Stimulated activated CD8-positive, alpha-beta memory T cell treated with anti-CD3 and anti-CD28 coated beads, Interleukin-15, amount 100 ng/mL, for 4 hours (primary cell): ENCODE measurements at places on chromosomes 4 and X.

DNA sequence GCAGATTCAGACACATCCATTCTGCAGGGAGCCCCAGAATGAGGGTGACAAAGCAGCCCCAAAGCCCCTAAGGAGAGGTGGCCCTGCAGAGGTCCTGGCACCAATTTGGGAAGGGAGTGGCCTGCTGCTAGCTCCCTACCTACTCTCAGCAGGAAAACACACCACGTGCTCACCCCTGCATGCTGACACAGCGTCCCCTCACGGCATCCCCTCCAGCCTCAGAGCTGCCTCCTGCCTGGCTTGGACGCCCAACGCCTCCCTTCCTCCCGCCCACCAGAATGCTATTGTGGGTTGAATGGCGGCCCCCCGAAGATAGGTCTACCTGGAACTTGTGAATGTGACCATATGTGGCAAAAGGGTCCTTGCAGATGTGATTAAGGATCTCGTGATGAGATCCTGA, 28.8 kb downstream of the ZFYVE28 start:
- no peak for DNase-seq

DNA sequence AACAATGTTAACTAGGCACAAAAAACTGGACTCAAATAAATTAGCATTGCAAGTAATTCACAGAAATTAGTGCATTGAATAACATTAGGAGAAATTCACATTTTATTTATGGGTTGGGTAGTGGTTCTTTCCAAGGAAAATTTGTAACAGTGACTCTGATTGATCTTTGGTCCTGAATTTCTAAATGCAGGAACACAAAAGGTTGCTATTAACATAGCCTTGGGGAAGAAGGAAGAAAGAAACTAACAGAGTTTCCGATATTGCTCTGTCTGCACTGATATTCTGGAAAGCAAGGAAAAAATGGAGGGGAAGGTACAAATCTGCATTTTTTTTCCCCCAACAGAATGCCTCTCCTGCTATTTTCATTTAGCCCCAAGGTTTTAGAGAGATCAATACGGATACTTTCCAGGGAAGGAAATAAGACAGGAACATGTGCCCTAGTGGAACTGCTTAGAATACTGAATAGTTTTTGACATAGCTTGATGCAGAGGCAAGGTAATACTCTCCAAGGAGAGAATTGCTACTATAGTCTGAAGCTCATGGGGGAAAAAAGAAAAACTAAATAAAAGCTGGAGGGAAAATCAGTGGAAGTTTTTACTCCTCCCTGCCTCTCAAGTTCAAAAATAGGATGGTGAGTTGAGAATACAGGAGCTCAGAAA, 490.1 kb downstream of the RAPGEF2 start:
- DNase-seq: no peak

- no peak for DNase-seq
These were observed 755.4 kb upstream of the HTR2C start for GRCh38 chrX:113828470-113828869.

- no peak for DNase-seq
These were observed 26.5 kb downstream of the ZNF81 start for GRCh38 chrX:47863187-47863586.

- no peak for DNase-seq
These were observed 708 bp downstream of the INTS12 start for GRCh38 chr4:105707782-105708180.

- DNase-seq: no peak
These were observed 910 bp downstream of the ANK2 start for GRCh38 chr4:113050371-113050755.

DNA sequence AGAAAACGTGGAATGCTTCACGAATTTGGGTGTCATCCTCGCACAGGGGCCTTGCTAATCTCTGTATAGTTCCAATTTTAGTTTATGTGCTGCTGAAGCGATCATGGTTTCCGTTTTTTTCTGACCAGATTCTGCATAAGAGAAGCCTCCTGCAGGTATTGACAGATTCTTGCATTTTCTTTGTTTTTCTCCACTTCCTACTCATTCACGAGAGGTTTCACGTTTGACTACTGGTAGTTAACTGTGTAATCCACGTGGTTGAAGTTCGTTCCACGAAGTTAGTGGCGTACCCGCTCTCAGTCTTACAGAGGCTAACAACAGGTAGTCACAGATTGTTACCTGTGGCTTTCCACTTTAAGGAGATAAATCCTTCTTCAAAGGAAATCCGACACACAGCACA, 12.1 kb upstream of the TRIML2 start:
- no peak for DNase-seq

DNA sequence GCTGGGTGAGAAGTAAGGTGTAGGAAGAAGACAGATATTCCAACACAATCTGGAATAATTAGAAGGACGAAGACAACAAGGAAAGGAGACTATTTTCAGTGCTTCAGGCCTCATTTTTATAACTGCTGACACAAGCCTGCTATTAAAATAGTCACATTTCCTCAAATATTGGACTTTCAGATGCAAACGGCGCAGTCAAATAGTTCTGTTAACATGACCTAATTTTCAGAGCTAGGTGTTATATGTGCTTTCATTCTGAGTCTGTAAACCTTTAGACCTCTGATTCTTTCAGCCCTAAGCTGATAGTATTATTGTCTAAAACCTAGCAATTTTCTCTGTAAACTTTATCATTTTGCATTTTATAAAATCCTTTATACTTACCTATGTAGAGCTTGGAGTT, 261.5 kb downstream of the IL1RAPL1 start:
- no peak for DNase-seq

- DNase-seq: no peak
These were observed 9.0 kb upstream of the DAPP1 start for GRCh38 chr4:99807666-99808065.

DNA sequence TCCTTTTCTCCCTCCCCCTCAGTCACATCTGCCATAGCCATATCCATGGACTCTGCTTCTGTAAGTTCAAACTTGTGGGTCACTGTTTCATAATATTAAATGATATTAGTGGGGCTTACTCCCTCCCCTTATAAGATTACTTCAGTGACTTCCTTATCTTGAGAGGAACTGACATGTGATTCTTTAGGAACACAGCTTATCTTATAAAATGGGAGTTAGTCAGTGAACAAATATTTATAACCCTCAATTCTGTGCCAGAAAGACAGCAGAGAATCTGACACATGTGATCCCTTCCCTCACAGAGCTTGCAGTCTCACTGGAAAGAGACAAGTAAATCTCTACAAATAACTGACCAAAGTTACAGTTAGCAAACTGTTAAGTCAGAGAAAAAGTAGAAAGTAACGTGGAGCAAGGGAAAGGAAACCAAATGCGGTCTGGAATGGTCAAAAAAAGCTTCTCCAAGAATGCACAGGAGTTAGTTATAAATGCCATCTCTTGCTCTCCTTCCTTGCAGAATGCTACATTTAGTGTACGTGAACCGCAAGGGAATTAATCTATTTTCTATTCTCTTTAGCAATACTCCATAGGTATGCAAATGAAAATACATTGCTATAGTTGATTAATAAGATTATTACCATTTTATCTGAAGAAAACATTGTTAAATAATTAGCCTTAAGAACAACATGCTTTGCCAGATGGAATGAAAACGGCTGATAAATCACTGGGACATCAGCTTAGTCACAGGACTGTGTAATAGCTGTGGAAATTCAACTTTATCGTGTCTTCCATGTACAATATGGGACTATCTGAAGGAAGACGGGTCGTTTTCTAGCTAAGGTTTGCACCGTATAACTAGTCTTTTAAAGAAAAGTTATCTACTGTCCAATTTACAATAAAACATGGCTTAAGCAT, 29.0 kb downstream of the SGMS2 start:
- no peak for DNase-seq

GRCh38 chr4:169275180-169275579, 4.4 kb upstream of the SH3RF1 start:
- no peak for DNase-seq

DNA sequence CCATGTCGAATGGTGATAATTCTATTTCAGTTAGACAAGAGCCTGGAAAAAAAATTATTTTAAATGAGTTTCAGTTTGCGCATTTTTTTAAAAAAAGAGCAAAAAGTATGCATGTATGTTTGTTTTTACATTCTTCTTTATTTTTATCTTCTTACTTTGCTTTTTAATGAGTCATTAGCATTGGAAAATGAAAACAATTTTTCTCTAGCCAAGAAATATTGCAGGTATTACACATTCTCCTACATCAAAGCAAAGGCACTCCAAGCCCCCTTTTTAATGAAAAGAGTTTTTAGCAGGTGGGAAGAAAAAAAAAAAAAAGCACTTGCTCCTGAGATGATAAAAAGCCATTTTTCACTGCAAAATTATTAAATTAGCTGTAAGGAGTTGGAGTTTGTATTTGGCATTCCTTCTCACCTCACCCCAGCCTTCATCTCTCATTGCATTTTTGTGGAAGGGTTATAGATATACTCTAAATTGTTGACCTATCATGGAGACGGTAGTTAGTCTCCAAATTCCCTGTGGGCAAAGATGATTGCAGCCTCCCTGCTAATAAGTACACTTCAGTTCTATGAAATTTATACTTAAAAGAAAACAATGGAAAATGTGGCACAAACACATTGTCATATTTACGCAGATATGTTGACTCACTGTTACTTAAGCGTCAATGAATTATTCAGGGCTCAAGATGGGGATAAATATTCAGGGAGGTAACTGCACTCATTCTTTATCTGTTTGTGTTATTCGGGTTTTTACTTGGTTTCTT, 43.8 kb downstream of the PALLD start:
- no peak for DNase-seq

DNA sequence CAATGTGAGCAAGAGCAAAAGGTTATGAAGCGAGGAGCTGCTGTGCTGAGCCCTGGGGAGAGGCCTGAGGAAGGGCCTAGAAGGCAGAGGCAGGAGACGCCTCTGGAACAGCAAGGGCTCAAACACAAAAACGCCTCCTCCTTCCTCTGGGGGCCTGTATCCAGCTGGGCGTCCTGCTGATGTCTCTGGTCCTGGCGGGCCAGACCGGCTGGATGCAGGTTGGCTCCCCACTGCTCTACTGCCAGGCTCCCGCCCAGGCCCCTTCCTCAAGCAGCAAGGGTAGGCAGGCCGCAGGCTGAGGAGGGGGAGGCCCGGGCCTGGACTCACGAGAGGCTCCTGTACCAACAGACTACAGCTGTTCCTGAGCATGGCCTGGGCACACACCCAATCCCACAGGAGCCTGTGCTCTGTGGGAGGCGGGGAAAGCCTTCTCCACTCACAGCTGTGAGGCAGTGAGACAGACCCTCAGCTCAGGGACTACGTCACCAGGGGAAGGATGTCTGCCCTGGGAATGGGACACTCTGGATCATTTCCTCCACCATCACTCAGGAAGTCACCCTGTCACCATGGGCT, 2.3 kb downstream of the HAUS7 start:
- DNase-seq: no peak

GRCh38 chr4:71550220-71551165, 211.7 kb downstream of the SLC4A4 start:
- DNase-seq: no peak

GRCh38 chr4:169756971-169757574, 671 bp downstream of the HPF1 start:
- no peak for DNase-seq

DNA sequence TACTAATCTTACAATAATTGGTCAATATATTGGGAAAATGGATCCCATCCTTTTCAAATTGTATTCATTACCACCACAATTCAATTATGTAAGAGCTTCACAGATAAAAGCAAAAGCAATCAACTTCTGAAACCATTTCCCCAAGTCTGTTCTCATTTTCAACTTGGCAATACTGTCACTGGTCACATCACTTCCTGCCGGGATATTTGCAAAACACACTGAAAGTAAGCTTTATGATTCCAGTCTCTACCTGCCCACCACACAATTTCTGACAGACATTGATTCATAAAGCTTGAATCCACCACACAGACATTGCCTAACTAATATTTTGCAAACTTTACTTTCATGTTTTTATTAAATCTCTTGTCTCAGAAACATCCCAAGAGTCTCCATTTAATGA, 53.6 kb downstream of the LIN54 start:
- no peak for DNase-seq

GRCh38 chr4:52711834-52712250, 39.4 kb downstream of the ERVMER34-1 start:
- no peak for DNase-seq

DNA sequence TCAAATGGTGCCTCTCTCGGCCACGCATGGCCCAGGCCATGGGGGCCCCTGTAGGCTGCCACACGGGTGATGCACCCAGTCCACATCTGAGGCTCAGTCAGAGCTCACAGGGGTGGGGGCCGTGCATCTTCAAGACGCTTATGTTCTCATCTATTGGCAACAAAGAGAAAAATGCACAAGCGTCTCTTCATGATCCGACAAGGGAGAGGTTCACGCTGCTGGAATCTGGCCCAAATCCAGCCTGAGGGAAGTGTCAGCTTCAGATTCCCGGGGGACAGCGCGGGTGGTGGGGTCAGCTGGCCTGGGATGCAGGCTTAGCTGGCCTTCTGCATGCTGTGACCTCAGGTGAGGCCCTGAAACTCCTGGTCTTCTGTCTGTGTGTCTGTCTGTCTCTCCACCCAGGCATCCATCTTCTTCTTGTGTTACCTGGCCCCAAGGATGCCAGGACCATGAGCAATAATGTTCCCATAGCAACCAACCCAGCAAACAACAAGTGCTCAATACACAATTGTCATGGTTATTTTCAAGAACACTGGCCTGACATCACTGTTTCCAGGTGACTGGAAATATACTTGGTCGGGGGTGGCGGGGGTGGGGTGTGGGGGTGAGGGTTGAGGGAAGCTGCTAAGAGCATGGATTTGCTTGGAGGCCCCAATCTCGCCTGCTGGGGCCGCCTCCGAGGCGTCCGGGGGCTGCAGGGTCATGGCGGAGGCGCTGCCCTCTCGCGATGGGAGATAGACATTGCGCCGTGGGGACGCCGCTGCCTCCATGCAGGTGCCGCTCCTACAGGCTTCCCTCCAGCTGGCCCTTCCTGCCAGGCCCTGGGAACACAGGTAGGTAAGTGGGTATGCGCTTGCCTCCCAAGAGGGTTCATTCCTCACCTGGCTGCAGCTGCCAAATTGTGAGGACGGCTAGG, 48.3 kb downstream of the ABLIM2 start:
- DNase-seq: no peak

DNA sequence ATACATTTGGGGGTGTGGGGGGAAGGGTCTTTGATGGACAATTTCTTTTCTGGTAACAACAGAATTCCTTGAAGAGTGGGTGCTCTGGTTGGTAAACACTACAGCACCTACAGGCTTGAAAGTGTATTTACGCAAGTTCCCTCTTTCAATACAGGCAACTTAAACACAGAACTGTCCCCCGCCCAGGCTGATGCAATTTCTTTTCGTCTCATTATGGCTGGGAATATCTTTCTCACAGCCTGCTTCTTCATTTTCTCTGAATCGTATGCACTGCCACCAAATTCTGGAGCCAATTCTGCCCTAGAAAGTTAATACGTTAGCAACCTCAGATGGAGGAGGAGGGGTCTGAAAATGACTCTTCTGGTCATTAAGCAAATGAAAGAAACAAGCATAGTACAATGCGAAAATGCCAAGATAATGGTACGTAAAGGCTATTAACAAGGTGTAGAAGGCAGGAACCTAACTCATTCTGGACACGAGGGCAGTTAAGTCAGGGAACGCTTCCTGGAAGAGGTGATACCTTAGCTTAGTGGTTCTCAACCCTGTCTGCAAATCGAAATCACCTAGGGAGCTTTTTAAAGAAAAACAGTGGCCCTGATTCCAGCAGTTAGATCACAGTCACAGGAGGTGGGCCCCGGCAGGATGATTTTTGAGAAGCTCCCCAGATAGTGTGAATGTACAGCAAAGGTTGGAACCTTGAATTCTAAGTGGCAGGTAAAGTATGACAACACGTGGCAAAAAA, 1.0 kb downstream of the AGA start:
- DNase-seq: no peak

- no peak for DNase-seq
These were observed 26.7 kb upstream of the C1QTNF7 start for GRCh38 chr4:15400981-15401671.

GRCh38 chr4:82223715-82224114, 150.1 kb downstream of the HNRNPD start:
- no peak for DNase-seq
